Ovary (tissue), 10 donors: ENCODE measurements at places on chromosomes 13 and 19. TPM values are rescaled to one million over a fixed set of nuclear protein-coding genes. Genes with fewer than 3 reads are reported as not detected.
A peak's percentile ranks its signal among the peaks of the same experiment; 100 is the strongest.

DNA sequence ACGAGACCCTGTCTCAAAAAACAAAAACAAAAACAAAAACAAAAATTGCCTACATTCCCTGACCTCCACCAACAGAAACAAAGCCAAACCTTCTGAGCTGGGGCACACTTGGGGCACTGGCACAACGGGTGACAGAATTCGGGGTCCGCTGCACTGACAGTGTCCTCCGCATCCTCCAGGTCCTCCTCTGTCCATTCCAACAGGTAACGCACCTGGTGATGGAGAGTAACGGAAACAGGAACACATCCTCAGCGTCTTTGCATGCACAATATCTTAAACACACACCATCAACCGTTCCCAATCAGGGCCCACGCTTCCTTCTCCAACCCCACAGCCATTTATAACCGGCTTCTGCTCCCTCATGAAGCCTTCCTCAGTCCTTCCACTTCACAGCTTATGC is 34.6 kb downstream of the PDCD5 start:
- no peak for DNase-seq

- DNase-seq: no peak
Measured at GRCh38 chr13:21032656-21033055, 28.7 kb downstream of the LATS2 start.

GRCh38 chr13:54511366-54511765 is 1482.8 kb downstream of the OLFM4 start:
- no peak for DNase-seq

RGL3 gene
- polyA plus RNA-seq: 10.5 TPM

DNA sequence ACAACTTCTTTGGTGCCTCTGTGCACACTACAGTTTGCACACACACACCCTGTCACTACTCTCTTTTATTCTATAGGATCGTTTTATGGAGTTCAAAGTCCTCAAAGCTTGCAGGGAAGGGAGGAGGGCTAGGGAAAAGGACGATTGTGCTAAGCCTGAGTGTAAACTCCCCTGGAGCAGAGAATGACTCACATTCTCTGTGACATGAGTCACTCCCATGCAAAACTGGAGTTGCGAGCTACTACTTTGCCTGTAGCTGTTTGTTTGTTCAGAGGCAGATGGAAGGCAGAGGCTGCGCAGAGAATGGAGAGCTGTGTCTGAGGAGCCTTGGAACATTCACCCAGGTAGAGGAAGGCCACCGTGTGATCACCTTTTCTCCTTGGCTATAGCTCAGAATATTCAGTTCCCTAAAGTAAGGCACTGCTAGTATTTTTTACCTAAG is 80.5 kb upstream of the MBNL2 start:
- DNase-seq: peak; percentile 28

DNA sequence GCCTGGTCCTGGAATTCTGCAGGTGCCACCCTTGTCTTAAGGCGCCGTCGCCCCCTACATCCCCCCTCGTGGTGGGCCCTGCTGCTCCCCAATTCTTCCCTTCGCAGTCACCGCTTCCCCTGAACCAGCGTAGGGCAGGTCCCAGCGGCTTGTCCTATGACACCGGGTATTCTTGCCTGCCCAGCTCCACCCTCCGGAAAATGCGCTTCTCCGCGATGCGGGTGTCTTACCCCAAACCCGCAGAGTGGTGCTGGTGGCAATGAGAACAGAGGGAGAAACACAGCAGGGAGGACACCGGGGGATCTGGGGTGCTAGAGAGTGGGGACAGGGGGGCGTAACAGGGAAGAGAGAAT is 9.0 kb downstream of the ZNF808 start:
- peak; percentile 11 for DNase-seq

- no peak for DNase-seq
Measured at GRCh38 chr19:17376935-17377600, at the start of gene PLVAP. TSS of gene PLVAP (minus strand) at chr19:17377342. CDS start at chr19:17377288, 54 bp downstream.

DNA sequence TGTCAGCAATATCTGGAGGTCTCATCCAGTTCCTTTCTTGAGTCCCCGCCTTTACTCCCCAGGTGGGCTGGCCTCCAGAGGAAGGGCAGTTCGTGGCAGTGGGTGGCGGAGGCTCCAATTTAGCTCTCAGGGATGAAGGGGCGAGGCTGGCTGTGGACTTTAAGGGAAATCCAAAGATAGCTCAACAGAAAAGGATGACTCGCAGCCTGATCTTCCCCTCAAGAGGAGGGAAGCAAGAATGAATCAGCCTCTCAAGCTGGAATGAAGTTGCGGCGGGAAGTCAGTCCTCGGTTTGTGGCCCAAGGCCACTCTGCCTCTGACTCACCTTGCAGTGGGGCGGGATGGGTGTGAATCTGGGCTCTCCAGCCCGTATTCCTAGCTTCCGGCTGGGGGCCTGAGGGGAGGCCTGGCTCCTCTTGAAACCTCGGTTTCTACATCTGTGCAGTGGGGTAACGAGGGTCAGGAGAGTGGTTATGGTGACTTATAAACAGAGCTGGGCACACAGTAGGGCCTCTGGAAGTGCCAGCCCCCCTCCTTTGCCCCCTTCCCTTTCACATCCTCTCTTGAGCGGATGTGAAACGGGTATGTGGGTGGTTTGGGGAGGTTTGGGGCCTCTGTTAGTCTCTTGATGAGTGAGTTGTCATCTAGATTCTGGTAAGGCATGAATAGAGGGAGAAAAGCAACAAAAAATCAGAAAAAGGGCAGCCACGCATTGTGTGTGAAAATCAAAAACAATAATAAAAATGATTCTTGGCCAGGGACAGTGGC is 10.5 kb upstream of the SMG9 start:
- peak; percentile 44 for DNase-seq

DNA sequence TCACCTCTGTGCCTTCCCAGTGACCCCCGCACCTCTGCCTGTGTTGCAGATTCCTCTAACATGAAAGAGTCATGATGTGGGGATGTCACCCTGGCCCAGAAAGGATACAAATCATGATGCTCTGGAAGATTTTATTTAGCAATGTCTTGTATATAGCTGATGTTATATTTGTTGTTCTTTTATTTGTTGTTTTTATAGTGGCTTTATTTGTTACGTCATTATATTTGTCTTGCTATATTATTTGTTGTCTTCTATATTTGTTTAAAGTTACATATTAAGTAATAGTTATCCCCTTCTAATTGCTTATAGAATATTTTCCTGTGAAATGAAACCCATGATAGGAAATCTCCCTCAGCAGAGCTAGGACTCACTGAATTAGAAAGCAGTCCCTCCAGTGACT is 1149.2 kb downstream of the UQCRFS1 start:
- DNase-seq: no peak

GRCh38 chr13:83048419-83048818 is 833.9 kb downstream of the SLITRK1 start:
- DNase-seq: no peak
